Renal cortex interstitium (tissue), 15 donors: ENCODE measurements at places on chromosomes 11 and 22.

- no peak for DNase-seq
Observed at GRCh38 chr11:19410032-19410431, 169.3 kb upstream of the E2F8 start.

GRCh38 chr11:44784851-44785250, 58.1 kb downstream of the TSPAN18 start:
- no peak for DNase-seq

GRCh38 chr11:69497221-69497787, 15.8 kb downstream of the LINC01488 start:
- peak; percentile 73 for DNase-seq

GRCh38 chr11:35850191-35850590, 93.7 kb upstream of the LDLRAD3 start:
- DNase-seq, result no peak

- peak; percentile 30 for DNase-seq
Observed at GRCh38 chr11:44110231-44110679, 14.8 kb downstream of the EXT2 start.

GRCh38 chr11:130666781-130667251, 218.4 kb downstream of the ADAMTS15 start:
- no peak for DNase-seq

GRCh38 chr22:44584256-44584902, 86.3 kb upstream of the RTL6 start:
- DNase-seq, result no peak

DNA sequence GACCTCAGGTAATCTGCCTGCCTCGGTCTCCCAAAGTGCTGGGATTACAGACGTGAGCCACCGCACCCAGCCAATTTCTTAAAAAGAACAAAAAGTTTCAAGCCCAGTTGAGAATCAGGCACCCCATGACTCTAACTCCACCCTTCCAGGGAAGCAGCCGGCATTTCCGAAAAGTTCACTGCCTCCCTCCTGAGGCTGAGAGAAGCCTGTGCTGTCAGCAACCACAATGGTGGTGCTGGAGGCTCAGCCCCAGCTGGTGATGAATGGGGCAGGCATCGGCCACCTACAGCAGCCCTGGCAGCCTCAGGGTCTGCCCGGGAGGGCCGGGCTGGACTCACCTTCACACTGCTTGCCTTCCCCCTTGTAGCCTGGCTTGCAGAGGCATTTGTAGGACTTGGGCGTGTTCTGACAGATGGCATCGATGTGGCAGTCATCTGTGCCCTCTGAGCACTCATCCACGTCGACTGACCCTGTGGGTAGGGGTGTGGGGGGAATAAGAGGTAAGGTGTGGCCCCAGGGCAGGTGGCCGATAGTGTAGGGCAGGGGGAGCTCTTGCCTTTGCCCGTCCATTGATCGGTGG, 4.3 kb downstream of the SCUBE1 start:
- no peak for DNase-seq

DNA sequence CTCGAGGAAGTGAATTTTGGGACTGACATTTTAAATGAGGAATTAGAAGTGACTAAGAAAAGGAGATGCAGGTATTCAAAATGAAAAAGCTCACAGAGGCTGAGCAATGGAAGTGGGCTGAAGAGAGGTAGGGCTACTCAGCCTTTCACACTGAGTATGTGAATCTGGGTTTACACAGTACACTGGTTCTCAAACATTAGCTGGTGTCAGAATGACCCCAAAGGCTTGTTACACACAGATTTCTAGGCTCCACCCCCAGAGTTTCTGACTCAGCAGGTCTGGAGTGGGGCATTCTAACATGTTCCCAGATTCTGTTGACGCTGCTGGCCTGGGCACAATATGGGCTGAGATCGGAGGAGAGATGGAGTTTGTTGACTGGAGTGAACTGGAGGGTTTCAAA, 32.8 kb downstream of the CADM1 start:
- no peak for DNase-seq

DNA sequence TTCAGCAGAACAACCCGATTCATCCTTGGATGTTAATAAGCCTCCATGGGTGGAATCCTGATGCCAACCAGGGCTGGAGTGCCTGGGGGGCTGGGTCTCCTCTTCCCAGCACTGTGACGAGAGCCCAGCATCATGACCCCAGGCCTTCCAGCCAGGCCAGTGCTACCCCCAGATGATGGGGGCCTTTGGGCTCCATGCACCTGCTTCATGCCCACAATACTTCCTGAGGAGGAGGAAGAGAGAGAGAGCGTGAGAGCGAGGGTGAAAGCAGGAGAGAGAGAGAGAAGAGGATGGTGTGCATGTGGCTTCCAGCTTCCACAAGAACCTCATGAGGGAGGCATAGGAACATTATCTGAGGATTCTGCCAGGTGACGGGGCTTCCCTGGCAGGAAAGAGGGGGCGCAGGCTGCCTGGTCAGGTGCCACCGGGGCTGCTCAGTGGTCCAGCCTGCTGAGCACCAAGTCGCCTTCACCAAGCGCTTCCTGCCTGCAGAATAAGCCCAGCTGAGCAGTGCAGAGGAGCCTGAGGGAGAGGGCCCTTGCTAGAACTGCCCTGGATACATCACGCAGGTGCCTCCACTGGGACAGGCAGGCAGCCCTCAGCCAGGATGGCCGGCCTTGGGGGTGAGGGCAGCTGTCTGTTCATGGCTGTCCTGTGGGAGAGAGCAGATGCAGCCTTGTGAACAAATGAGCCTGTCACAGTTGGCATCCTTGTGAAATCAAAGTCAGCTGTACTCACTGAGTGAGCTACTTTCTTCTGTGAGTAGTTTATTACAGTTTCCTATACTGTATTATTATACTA, 243.3 kb upstream of the B3GAT1 start:
- DNase-seq, result no peak

- DNase-seq, result no peak
Observed at GRCh38 chr22:17486313-17486712, 77.0 kb upstream of the SLC25A18 start.

DNA sequence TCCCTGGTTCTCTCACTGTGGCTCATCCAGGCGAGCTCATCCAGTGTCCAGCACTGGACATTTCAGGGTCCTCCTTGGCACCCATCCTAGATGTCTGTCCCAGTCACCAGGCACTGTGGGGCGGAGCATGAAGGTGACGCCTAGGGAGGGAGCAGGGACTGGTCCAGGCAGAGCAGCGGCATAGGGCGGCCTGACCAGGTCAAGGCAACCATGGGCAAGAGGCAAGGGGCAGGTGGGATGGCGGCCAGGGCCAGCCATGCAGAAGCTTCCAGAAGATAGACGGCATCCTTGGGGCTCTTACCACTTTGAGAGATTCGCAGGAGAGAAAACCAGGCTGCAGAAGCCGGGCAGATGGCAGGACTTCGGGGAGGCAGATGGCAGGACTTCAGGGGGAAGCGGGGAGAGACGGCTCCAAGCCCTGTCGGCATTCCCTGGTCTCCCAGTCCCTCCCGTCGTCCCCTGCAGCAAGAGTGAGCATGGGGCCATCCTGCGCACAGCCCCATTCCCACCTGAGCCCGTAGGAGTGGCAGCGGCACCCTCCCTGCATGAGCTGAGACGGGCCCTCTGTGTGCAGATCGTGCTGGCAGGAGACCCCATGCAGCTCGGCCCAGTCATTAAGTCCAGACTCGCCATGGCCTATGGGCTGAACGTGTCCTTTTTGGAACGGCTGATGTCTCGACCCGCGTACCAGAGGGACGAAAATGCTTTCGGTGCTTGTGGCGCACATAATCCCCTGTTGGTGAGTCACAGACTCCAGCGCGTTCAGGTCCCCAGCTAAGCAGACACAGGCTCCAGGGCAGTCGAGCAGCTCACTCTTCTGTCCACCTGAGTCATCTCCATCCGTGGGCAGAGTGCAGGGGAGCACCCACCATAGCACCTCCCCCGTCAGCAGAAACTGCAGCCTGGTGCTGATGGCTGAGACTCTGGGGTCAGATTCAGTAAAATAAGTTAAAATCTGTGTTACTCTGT, 20.1 kb upstream of the PANX2 start:
- no peak for DNase-seq

DNA sequence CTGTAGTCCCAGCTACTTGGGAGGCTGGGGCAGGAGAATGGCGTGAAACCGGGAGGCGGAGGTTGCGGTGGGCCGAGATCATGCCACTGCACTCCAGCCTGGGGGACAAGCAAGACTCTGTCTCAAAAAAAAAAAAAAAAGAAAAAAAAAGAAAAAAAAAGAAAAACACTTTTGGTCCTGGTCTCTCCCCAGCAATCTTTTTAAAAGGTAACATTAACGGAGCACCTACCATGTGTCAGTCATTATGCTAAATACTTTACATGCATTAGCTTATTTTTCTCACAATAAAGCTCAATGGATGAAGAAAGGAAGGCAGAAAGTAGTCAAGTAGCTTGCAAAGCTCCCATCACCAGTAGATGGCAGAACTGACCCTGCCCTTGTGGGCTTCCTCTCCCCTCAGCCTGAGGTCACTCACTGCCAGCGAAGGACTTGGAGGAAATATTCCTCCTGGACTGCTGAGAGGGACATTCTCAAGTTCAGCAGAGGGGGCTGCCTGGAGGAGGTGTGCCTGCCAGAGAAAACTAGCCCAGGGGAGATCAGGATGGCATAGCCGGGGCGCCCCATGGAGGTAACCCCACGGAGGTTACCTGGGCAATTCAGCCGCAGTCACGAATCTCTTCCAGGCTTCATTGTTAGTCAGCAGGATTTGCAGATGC, 15.5 kb downstream of the APOL3 start:
- peak; percentile 58 for DNase-seq

GRCh38 chr11:116895048-116895757, 57.8 kb upstream of the APOA1 start:
- DNase-seq, result no peak

- no peak for DNase-seq
Observed at GRCh38 chr11:44780940-44781631, 54.3 kb downstream of the TSPAN18 start.

GRCh38 chr11:5504403-5504921, 5.3 kb downstream of the UBQLN3 start:
- DNase-seq, result peak; percentile 14

- no peak for DNase-seq
Observed at GRCh38 chr22:16819249-16819648, 6.0 kb downstream of the XKR3 start.

DNA sequence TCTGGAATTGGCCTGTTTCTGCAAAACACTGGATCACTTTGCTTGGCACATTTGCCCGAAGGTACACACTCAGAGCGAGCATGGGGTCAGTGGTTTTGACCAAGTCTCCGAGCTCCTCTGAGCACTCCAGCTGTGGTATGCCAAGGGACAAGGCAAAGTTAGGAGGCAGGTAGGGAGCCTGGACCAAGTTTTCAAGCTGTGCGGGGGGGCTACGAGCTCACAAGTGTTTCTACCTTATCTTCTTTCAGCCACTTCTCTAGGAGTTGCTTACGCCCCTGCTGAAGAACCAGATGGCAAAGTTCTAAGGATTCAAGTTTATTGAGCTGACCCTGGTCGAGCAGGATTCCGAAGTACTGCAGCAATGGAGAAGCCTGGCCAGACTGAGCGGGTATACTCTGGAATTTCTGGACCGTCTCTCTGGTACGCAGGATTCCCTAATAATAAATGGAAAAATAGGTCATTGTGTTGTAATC, 54.7 kb upstream of the SLC25A1 start:
- DNase-seq, result no peak

DNA sequence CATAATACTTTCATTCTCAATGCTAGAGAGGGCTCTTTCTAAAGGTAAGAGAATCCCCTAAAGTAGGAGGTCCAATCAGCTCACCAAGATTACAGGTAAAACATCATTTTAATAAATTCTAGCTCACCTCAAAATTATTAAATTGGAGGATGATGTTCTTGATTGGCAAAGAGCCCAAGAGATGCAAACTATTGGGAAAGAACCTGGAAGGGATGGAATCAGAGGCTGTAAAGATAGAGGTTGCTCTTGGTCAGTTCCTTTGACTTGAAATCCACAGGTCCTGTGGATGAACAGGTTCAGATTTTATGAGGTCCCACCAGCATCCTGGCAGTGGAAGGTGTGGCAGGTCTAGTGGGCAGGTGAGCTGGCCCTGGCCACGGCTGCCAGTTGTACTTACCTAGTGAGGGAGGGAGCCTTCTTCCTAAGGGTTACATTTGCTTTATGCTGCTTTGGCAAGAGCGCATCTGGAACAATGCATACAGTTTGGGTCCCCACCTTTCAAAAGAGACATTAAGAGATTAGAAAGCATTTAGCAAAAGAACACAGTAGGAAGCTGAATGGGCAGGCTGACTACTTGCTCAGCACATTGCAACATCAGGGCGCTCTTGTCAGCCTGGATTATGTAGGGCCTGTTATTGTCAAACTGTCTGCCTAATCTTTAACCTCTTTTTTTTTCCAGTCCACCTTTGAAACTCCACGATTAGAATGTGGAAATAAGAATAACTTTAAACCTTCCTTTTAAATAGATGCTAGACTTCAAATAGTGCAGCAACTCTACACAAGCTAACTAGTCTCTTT, 97.0 kb downstream of the RDX start:
- DNase-seq, result no peak

DNA sequence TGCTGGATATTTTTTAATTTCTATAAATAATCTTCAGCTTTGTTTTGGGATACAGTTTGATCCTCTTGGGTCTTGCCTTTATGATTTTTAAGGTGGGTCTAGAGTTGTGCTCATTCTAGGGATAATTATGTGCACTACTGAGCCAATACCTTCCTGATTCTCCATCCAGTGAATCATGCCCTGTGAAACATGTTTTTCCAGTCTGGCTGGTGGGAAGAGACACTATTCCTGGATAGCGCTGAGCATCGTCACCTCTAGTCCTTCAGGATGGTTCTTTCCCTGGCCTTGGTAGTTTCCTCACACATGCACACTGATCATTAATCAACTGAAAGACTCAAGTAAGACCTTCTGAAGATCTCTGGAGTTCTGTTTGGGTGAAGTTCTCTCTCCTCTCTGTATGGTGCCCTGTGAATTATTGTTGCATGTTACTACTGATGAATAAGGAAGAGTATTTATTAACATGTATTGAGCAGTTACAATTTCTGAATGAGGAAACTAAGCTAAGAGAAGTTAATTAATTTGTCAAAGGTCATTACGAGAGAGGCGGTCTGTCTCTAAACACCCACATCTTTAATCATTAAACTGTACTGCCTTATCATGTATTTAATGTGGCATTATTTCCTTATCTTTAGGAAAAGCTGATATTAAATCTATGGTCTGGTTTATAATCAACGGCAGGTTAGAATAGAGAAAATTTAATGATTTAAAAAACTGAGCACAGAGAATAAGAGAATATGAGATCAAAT, 39.1 kb upstream of the LIPT2 start:
- DNase-seq, result no peak

GRCh38 chr22:42303396-42304323, 33.2 kb upstream of the TCF20 start:
- DNase-seq, result no peak

GRCh38 chr11:69000831-69001242, 12.2 kb downstream of the MRGPRF start:
- no peak for DNase-seq

- no peak for DNase-seq
Observed at GRCh38 chr22:20810645-20811044, 36.7 kb downstream of the SERPIND1 start.

- DNase-seq, result no peak
Observed at GRCh38 chr11:12288931-12289666, 88.3 kb upstream of the PARVA start.

GRCh38 chr11:116703421-116703820, 69.4 kb downstream of the BUD13 start:
- DNase-seq, result no peak
